Suppressor macrophage treated with lipopolysaccharide for 1 hour (primary cell): ENCODE measurements at places on chromosomes 2 and 18.
A peak's percentile ranks its signal among the peaks of the same experiment; 100 is the strongest.

GRCh38 chr2:197427986-197428385, 6.8 kb downstream of the SF3B1 start:
- DNase-seq = no peak

- no peak for DNase-seq
Measured at GRCh38 chr2:190978389-190979053, 35.5 kb downstream of the STAT1 start.

GRCh38 chr2:197306696-197307040, 3.9 kb downstream of the ANKRD44 start:
- no peak for DNase-seq

- peak; percentile 90 for DNase-seq
Measured at GRCh38 chr2:112055730-112056625, 909 bp downstream of the TMEM87B start.

- DNase-seq = no peak
Measured at GRCh38 chr2:24439280-24439970, 51.6 kb upstream of the NCOA1 start.

DNA sequence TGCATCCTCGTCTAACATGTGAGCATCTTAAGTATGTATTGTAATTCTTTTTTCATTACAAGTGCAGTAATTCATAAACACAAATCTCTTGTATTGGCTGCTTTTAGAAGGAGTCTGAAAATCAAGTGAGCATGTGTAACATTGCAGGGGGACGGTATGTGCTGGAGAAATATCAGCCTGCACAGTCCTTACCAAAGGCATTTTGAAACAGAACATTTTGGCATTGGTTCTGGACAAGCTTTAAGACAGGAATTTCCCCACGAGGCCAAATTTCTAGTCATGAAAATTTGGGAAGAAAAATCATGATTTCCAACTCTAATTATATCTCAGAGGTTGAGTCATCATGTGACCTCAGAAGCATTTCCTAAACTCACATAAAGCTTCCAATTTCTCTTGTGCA, 24.7 kb upstream of the NRP2 start:
- DNase-seq = peak; percentile 42

DNA sequence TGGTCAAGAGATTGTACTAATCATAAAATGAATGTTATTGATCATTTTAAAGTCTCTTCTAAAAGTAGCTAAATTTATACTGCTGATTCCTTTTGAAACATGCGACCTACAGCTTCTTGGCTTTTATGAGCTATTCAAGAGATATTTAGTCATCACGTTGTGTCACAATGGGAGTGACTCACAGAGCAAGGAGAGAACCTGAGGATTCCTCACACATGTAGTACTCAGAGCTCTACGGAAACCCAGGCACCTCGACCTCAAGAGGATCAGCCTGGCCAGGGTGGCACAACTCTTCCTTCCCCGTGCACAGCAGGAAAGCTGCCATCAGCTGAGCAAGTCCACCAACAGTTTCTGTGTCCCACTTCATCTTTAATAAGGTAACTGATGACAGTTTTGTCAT, at the start of gene DHRS9:
TSS of gene DHRS9 (plus strand) at position 223 of the 400 bp plus-strand sequence. CDS start 12,019 bp downstream, outside the sequence.
- DNase-seq = peak; percentile 87

- no peak for DNase-seq
Measured at GRCh38 chr2:234949762-234950434, 1.9 kb upstream of the SH3BP4 start.

- DNase-seq = no peak
Measured at GRCh38 chr2:150663143-150663542, 175.7 kb upstream of the RND3 start.

GRCh38 chr2:6748406-6749067, 117.2 kb downstream of the CMPK2 start:
- no peak for DNase-seq

GRCh38 chr2:59196491-59196890, 955.4 kb upstream of the FANCL start:
- no peak for DNase-seq

- DNase-seq = no peak
Measured at GRCh38 chr2:219622472-219622871, 5.0 kb upstream of the SLC4A3 start.

- no peak for DNase-seq
Measured at GRCh38 chr2:45777996-45778719, 126.7 kb downstream of the PRKCE start.

- DNase-seq = no peak
Measured at GRCh38 chr2:6370753-6371551, 494.8 kb downstream of the CMPK2 start.

DNA sequence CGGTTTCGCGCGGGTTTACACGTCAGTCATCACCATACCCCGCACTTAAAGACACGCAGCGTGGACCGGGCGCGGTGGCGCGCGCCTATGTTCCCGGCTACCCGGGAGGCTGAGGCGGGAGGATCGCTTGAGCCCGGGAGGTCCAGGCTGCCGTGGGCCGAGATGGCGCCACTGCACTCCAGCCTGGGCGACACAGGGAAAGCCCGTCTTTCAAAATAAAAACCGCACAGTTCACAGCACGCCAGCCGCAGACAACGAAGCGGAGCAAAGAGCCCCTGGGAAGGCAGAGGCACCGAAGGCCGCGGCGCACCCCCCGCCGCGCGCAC, 328 bp downstream of the DTYMK start:
- DNase-seq = no peak

DNA sequence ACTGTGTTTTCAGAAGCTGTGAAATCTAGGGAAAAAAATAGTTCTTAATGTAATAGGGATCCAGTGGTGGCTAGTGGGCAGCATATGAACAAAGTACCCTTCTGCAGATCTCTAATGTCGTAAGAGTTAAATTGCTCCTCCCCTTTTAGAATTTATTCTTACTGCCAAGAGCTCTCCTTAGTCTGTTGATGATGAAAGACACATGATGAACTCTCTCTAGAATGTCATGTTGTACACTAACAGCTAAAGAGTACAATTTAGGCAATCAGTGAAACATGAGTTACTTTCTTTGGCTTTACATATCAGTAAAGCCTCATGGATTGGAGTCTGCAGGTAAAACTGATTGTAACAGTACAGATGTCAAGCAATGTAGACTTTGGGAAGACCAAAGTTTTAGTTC, 84.2 kb downstream of the SLC39A10 start:
- DNase-seq = no peak

- no peak for DNase-seq
Measured at GRCh38 chr2:34831096-34831495, 1232.0 kb upstream of the FAM98A start.

- DNase-seq = peak; percentile 77
Measured at GRCh38 chr2:144570566-144570965, 50.6 kb upstream of the ZEB2 start.

DNA sequence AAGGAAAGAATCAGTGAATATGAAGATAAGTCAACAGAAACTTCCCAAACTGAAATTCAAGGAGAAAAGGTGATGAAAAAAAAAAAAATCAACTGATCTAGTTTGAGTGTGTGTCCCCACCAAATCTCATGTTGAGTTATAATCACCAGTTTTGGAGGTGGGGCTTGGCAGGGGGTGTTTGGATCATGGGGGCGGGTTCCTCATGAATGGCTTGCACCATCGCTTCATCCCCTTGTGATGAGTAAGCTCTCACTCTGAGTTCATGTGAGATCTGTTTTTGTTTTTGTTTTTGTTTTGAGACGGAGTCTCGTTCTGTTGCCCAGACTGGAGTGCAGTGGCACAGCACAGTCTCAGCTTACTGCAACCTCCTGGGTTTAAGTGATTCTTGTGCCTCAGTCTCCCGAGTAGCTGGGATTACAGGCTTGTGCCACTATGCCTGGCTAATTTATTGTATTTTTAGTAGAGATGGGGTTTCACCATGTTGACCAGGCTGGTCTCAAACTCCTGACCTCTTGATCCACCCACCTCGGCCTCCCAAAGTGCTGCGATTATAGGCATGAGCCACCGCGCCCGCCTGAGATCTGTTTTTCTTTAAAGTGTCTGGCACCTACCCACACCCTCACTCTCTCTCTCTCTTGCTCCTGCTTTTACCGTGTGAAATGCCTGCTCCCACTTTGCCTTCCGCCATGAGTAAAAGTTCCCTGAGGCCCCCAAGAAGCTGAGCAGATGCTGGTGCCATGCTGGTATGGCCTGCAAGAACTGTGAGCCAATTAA, 4.0 kb upstream of the SLC66A2 start:
- peak; percentile 85 for DNase-seq

DNA sequence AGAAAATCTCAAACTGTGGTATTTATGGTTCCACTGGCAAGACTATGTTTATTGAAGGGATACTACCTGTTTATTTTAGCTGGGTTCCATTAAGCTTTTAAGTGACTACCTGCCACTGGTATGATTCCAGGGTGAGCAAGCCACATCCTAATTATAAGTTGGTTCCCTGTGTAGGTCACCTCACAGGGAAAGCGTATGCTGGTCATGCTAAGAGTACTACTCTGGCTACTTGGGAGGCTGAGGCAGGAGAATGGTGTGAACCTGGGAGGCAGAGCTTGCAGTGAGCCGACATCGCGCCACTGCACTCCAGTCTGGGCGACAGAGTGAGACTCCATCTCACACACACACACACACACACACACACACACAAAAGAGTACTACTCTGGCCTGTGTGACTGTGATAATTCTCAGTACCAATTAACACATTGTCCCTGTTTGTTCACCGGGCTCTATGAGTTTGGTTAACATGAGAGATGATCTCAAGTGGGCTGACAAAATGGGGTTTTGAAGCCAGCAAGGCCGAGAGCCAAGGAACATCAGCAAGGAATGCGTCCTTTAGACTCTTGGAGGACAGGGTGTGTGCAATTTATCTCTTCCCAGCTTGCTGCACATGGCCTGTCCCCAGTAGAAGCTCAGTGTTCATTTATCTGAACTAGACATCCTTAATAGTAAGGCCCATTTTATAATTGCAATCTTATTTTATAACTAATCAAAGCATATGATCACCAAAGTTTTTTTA, 15.2 kb upstream of the ITSN2 start:
- no peak for DNase-seq

GRCh38 chr2:204225671-204226073, 289.1 kb downstream of the ICOS start:
- no peak for DNase-seq

- peak; percentile 82 for DNase-seq
Measured at GRCh38 chr18:32048507-32049091, 30.0 kb downstream of the RNF125 start.

GRCh38 chr2:158963071-158963470, 5.4 kb upstream of the TANC1 start:
- no peak for DNase-seq

DNA sequence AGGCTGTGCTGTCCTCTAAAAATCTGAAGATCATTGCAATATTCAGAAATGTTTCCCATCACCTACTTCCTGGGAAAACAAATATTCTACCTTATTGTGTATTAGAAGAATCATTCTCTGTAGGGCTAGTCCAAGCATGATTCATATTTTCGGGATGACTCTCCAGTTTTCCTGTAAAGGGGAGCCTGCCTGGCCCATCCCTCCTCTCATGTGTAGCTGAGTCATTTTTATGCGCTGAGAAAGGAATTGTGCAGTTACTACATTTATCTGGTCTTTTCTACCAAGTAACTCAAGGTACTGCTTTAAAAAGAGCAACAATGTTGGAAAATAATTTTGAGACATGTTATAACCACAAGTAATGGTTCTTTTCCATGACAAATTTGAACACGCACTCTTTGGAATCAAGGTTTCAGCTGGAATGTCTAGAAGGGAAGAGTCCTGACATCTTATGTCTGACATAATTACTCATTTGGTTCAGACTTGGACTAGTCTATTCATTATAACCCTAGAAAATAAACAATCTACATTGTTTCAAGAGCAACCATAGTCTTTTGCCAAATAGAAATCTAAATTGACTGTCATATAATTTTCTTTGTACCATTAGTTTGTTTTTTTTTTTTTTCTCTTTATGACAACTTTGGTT, 6.6 kb downstream of the DSG3 start:
- DNase-seq = no peak

DNA sequence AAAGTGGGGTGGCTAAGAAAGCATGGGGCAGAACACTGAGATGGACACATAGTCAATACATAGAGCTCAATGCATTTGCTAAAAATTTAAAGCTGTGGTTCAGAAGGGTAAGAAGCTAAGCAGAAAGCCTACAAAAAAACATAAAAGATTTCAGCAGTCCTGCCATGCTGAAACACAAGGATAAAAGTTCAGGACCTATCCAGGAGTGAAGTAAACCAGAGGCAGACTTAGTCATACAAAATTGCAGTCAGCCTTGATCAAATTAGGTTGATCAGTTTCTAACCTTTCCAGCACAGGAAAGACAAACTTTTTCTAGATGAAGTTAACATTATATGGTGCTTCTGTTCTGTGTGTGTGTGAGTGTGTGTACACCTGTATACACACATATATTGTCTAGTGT, 120.8 kb upstream of the RBMS1 start:
- DNase-seq = no peak

DNA sequence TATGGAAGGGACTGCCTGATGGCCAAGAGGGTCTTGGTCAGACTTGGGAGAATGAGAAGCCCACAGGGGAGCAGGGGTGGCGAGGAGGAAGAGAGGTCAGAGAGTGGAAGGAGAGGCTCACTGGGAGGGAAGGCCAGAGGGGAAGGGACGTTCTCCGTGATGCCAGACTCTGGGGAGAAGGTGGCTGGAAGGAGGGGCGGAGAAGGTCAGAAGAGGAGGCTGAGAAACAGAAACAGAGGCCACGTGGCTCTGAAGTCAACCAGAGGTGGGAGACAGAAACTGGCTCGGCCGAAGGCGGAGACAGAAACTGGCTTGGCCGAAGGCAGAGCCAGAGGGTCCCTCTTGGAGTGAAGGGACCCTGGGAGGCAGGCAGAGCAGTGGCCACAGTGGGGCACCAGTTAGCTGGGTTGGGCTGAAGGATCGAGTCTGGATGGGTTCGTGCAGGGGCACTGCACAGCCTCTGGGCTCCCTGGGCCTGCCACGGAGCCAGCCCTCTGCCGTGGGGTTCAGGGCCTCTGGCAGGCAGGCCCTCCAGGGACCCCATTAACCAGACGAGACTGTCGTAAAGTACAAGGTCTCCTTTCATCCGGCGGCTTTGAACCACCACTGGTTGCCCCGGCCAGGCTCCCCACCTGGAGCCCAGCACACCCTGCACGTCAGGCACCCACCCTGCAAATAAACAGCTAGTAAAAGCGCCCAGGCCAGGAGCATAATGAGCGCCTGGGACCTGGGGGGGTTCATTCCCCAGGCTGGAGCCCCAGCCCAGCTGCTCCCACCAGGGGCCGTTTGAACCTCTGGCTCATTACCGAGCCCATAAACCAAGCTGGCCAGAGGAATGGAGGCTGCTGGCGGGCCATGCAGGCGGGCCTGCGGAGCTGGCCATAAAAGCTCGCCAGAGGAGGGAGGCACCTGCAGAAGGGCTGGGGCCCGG, 218.8 kb downstream of the DYSF start:
- DNase-seq = no peak

GRCh38 chr2:7681881-7682461, 764.8 kb downstream of the RNF144A start:
- DNase-seq = no peak

- no peak for DNase-seq
Measured at GRCh38 chr2:45435316-45435715, 175.8 kb downstream of the SRBD1 start.

GRCh38 chr2:39664888-39665591, 677 bp upstream of the TMEM178A start:
- DNase-seq = no peak

GRCh38 chr2:194383401-194383800, 1273.6 kb upstream of the SLC39A10 start:
- DNase-seq = no peak
